Epithelial cell of proximal tubule (primary cell): ENCODE measurements at places on chromosomes 5 and 9. TPM values are rescaled to one million over a fixed set of nuclear protein-coding genes. Genes with fewer than 3 reads are reported as not detected.

GPR150 gene
- total RNA-seq = 0.58 TPM in 1 of 2 replicates, not detected in the other

- DNase-seq = no peak
Observed at GRCh38 chr5:4659851-4660250, 480.3 kb upstream of the ADAMTS16 start.

- no peak for DNase-seq
Observed at GRCh38 chr5:66616520-66617225, 20.5 kb downstream of the MAST4 start.

DNA sequence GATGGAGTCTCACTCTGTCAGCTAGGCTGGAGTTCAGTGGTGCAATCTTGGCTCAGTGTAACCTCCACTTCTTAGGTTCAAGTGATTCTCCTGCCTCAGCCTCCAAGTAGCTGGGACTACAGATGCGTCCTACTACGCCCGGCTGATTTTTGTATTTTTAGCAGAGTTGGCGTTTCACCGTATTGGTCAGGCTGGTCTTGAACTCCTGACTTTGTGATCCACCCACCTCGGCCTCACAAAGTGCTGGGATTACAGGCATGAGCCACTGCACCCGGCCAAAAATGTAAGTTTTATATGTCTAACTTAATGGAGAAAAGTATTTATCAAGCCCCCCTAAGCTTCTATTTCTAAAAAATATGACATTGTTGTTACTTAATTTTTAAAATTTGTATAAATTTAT lies 98.2 kb upstream of the RIOK2 start:
- DNase-seq = no peak

DNA sequence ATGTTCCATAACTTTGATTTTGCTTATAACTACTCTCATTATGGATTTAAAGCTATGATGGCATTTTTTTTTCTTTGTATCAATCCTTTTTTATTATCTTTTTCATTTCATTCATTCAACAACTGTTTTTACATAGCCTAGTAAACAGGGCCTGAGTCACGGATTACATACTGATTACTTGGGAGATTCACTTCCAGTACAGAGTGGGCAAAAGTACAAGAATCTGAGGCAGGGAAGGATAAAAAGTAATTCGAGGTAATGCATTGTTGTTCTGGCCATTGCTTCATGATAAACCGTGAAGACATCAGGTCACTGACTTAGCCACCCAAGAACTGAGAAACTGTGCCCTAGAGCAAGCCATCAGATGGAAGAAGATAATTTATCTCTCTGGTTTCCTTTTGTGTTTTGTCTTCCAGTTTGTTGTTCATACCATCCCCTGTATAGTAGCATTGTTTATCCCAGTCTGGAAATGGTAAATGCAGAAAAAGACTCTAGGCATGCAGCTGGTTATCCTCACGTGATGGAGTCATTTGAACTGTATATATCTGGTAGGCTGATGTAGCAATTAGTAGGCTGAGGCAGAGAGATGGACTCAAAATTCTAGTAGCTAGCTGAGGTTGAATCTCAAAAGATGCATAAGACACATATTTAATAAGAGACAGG lies 145.6 kb downstream of the CNTLN start:
- DNase-seq = no peak

DNA sequence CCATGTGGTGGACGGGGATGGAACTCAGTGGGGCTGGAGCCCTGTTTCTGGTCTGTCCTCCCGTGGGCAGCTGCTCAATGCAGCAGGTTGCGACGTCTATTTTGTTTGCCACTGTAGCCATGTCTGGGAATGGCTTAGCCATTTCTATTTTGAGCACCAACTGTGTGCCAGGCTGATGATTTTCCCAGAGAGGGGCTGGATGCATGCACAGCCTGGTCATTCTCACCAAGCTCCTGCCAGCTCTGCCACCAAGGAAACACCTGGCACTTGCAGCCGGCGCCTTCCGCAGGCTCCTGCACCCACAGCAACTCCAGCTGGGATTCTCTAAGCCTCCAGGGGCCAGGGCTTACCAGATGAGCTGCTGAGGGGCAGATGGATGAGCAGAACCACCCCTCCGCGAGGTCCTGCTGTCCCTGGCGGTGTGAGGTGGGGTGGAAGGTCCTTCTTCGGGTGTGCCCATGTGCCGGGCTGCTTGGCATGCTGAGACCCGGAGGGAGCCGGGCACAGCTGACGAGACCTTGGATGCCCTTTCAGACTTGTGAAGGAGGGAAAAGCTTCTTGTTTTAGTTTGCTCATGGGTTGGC lies 151.2 kb downstream of the RXRA start:
- DNase-seq = no peak

GRCh38 chr9:80501635-80502034 lies 929.9 kb downstream of the TLE4 start:
- peak; percentile 75 for DNase-seq

- no peak for DNase-seq
Observed at GRCh38 chr9:99986642-99987041, 80.2 kb downstream of the STX17 start.

DNA sequence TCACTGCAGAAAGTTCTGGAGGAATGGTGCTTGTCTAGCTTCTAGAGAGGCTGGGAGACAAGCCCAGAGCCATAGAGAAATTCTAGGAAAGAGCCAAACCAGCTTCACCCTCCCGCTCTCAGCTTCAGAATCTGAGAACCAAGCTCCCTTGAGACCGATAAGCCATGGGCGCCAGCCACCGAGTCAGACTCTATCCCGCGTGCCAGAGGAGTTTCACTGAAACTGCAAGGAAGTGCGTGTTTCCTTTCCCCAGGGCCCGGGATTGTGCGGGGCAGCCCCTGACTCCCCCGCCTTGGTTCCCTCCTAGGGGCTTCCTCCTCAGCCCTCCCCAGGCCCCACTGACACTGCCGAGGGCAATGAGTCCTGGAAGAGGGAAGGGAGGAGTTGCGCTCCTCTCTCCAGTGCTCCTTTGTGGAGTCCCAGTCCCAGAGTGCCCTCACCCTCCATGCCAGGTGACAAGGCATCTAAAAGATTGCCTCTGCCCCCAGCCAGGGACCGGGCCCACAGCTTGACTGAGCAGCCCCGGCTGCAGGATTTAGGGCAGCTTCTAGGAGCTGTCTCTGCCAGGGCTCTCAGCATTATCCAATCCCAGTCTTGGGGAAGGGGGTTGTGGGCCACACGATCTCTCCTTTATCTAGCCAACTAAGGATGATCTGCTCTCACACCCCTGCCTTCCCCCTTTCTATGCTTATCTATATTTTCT lies 18.4 kb upstream of the TCF7 start:
- no peak for DNase-seq

DNA sequence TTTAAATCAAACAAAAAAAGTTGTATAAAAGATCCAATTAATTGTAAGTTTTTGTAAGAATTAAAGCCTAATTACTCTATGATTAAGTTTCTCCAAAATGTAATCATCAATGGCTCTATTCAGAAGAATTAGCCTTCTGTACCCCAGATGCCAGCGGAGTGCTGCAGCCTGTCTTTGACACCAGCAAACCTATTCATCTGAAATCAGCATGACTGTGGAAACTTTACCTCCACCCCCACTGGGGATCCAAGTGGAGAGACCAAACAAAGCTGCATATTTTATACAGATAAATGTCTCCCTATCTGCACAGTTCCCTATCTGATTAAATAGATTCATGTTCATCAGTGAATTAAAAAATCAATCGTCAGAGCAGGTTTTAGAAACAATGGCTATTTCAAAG lies 426.8 kb downstream of the KIAA0825 start:
- no peak for DNase-seq
